Upper lobe of left lung (tissue), 6 donors: ENCODE measurements at places on chromosomes 3 and 15. TPM values are rescaled to one million over a fixed set of nuclear protein-coding genes. Genes with fewer than 3 reads are reported as not detected.

- no peaks in the 10 kb centered on the region for H3K36me3 ChIP-seq
- no peak for DNase-seq
- H3K4me3 ChIP-seq: no peak overlapping the region
- H3K4me1 ChIP-seq: no peaks in the 10 kb centered on the region
These were observed 136.2 kb downstream of the CHST2 start for GRCh38 chr3:143255739-143256138.

DNA sequence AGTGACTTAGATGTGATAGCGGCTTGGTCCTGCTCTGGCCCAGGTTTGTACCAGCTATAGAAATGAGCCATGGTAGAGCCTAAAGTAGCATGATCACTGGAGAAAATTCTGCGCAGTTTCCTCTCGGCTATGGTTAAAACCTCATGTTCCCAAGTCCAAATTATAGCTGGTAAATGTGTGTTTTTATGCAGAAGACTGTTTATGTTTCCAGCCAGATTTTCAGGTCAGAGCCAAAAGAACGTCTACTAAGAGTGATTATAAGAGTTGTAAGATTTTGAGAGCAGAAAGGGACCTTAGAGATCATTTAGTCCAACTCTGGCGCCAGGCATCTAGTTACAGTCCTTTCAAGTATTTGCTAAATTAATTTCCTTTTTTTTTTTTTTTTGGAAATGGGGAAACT, 333.7 kb downstream of the LPP start:
- H3K27ac ChIP-seq: no peak overlapping the region
- H3K4me3 ChIP-seq: no peak overlapping the region
- no peaks in the 10 kb centered on the region for H3K4me1 ChIP-seq
- DNase-seq: no peak
- H3K36me3 ChIP-seq: peaks cover 23% of the 10 kb centered on the region

GRCh38 chr3:61565569-61565968, 4.2 kb downstream of the PTPRG start:
- H3K27me3 ChIP-seq: no peaks in the 10 kb centered on the region
- DNase-seq: no peak
- peaks cover 10% of the 10 kb centered on the region for H3K4me1 ChIP-seq
- H3K27ac ChIP-seq: no peak overlapping the region

DNA sequence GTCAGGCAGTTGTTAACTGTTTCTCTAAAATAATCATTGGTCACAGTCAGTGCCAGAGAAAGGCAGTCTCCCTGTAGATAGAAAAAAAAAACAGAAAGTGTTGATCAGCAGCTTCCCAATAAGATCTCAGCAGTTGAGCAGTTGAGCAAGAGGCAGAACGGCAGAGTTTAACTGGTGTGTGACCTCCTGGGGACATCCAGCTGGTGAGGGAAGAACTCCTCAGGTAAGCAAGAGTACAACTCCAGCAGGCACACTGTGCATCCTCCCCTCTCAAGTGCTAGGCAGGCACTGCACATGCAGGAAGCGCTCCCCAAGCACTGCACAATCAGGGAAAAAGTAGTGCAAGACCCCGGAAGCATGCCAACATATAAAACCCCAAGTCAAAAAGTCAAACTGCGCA, 1287.2 kb downstream of the NSUN3 start:
- H3K4me3 ChIP-seq: no peak overlapping the region
- no peak overlapping the region for H3K27ac ChIP-seq
- H3K27me3 ChIP-seq: no peaks in the 10 kb centered on the region
- DNase-seq: no peak

DNA sequence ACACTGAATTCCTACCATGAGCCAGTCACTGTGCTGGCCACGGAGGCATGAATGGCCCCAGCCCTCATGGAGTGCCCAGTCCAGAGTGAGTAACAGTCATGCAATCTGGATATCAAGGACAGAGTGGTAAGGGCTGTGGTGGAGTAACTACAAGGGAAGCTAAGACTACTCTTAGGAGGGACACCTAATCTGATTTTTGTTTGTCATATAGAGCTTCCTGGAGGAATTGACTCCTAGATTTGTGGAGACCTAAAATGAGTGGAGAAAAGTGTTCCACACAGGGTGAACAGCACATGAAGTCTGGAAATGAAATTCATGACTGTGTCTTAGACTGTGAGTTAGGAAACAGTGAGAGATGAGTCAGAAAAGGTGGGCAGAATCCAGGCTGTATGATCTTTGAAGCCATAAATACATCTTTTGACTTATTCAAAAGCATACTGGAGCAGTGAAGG, 219.9 kb downstream of the NFKBIZ start:
- H3K27ac ChIP-seq: no peak overlapping the region
- H3K4me1 ChIP-seq: no peaks in the 10 kb centered on the region
- H3K4me3 ChIP-seq: no peak overlapping the region
- H3K36me3 ChIP-seq: no peaks in the 10 kb centered on the region

DNA sequence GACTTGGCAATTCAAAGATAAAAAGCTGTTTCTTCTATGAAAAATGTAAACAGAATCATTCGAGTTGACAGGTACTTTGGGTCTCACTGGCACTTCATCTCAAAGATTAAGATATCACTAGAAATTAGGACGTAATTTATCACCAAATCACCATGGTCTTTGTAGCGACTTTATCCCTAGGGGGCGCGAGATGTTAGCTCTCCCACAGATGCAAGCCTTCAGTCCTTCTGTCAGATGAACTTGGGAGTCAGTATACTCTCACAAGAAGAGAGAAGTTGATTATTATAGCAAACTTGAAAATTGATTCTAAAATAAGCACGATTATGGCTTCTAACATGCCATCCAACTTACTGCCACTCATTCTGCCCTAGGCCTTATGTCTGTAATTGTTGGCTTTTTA, 150.3 kb downstream of the ALCAM start:
- H3K4me1 ChIP-seq: no peaks in the 10 kb centered on the region
- DNase-seq: no peak
- H3K4me3 ChIP-seq: no peak overlapping the region
- H3K36me3 ChIP-seq: no peaks in the 10 kb centered on the region

DNA sequence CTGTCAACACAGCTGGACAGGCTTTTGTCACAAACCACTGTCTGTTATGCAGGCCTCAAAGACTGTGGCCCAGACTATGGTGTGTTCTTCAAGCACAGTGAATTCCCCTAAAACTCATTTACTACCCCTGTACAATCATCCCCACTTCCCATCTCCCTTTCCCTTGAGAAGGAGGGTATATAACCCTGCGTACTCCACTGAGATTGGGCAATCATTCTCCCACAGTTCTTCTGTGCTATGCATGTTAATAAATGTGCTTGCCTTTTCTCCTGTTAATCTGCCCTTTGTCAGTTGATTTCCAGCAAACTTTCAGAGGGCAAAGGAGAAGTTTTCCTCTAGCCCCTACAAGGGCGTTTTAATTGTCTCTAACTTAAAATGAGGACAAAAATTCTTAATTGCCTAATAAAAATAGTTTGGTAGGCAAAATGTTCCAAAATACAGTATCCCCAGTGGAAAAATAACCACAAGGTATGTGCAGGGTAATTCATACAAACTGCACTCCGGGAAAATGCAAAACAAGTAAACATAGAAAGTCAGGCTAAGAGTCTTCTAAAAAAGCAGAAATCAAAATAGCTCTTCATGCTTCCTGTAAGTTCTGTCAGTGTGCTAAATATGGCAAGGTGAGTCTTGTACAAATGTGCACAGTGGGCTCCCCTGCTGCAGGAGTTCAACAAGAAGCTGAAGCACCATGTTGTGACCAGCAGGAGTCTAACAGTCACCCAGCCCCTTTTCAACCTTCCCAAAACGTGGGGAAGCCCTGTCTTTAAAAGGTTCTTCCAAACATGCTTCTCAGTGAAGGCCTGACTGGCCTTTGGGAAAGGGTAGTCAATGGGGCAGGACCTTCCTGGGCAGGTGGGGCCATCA, 10.2 kb downstream of the ATP10A start:
- H3K4me1 ChIP-seq: peaks cover 4% of the 10 kb centered on the region
- DNase-seq: no peak
- no peaks in the 10 kb centered on the region for H3K27me3 ChIP-seq
- no peak overlapping the region for H3K4me3 ChIP-seq

DNA sequence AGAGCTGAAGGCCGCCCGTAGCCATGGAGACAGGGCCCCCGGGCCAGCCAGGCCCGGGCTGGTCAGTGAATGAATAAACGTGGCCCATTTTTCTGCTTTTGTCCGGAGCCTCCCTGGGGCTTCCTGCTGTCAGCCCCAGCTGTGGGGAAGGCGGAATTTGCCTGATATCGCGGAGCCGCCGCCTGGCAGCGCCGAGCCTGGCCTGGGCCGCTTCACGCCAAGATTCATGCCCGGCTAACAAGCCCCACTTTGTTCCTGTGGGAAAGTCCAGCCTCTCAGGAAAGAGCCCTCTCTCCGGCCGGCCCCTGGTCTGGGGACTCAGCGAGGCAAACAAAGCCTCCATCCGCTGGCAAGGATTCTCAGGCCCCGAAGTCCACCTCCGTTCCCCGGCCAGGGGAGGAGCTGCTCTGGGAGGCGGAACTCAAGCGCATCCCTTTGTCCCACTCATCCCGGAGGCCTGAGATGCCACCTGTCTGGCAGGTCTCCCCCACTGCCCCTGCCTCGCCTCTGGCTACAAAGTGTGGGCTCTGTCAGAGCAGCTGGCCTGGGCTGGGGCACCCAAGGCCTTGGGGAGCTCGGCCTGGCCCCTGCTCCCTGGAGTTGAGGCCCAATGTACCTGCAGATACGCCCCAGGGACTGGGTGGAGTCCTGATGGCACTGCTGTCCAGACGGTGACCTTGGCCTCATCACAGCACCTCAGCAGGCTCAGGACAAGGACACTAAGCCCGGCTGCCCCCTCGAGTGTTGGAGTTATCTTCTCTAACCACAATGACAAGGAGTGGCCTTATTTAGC, 51.6 kb upstream of the SLC6A11 start:
- DNase-seq: peak; percentile 73
- no peaks in the 10 kb centered on the region for H3K4me1 ChIP-seq
- H3K27ac ChIP-seq: no peak overlapping the region
- no peaks in the 10 kb centered on the region for H3K27me3 ChIP-seq
- H3K4me3 ChIP-seq: no peak overlapping the region
- no peaks in the 10 kb centered on the region for H3K36me3 ChIP-seq

- no peak overlapping the region for H3K4me3 ChIP-seq
- H3K27me3 ChIP-seq: no peaks in the 10 kb centered on the region
- no peak overlapping the region for H3K27ac ChIP-seq
- H3K4me1 ChIP-seq: no peaks in the 10 kb centered on the region
- no peaks in the 10 kb centered on the region for H3K36me3 ChIP-seq
These were observed 257.5 kb upstream of the CHRM5 start for GRCh38 chr15:33710748-33711147.

DNA sequence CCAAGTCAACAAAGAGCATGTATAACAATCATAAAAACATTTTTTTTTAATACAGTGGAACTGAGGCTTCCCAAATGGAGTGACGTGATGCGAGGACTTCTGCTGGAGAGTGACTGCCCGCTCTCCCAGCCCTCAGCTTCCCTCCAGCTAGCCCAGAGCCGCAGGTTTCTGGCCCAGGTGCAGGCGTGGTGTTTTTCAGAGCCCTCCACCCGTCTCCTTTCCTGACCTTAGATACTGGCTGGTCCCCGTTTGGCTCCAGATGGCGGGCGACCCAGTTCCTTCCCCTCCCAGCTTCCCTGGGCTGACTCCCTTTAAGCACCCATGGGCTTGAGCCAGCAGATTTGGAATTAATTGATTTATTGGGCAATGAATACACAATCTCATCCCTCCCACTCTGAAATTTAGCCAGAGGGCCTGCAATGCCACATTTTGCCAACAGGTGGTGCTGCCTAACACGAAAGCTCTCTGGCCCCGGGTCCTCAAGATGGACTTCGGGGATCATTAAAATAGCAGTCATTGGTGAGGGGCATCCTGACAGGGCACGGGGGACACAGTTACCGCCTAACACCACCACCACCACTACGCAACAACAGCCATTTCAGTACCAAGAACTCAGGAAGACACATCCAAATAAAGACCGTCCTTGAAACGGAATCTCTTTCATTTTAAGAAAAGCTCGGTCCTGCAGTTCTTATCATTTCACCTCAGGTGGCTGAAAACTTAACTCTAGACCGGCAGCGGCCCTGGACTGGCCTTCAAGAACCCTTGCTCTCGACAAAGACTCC, 47.5 kb upstream of the MUC4 start:
- peak overlapping the region; percentile 13 for H3K4me3 ChIP-seq
- H3K27me3 ChIP-seq: no peaks in the 10 kb centered on the region
- peaks cover 14% of the 10 kb centered on the region for H3K4me1 ChIP-seq
- no peak overlapping the region for H3K27ac ChIP-seq
- H3K36me3 ChIP-seq: peaks cover 7% of the 10 kb centered on the region
- peak; percentile 67 for DNase-seq

- no peak overlapping the region for H3K4me3 ChIP-seq
- DNase-seq: no peak
- no peaks in the 10 kb centered on the region for H3K4me1 ChIP-seq
- H3K27me3 ChIP-seq: no peaks in the 10 kb centered on the region
- H3K27ac ChIP-seq: no peak overlapping the region
These were observed 25.6 kb downstream of the APBA2 start for GRCh38 chr15:28911310-28911931.

DNA sequence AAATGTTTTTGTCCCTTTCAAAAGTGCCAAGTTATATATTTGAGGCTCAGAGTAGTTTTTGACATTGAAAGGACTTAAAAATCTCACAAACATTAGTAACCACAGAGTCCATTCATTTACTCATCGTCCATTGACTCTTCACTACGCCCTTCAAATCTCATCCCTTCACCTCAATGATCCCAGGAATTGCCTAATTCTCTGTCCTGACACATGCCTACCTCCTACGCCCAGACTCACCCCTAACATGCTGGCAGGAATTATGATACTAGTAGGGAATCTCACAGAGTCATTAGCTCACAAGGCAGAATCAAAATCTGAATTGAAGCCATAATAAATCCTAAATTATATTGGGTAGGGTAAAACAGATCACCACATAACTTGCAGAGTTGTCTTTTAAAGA, 410.1 kb downstream of the RAP2B start:
- H3K27me3 ChIP-seq: no peaks in the 10 kb centered on the region
- H3K4me1 ChIP-seq: no peaks in the 10 kb centered on the region
- H3K4me3 ChIP-seq: no peak overlapping the region
- H3K36me3 ChIP-seq: no peaks in the 10 kb centered on the region
- no peak overlapping the region for H3K27ac ChIP-seq

The ZBED2 gene
- 12.3 TPM for total RNA-seq

The STRIT1 gene
- 2.1 TPM for total RNA-seq

The DAZL gene
- total RNA-seq: not detected

The SELENOS gene
- total RNA-seq: 74.1 TPM

The SNURF gene
- 14.7 TPM for total RNA-seq

The CFAP91 gene
- total RNA-seq: 2.3 TPM
